ENCODE measurements at places on chromosomes 1 and 21.

GRCh38 chr1:230144010-230144614, 77.1 kb downstream of the GALNT2 start:
- H3K27me3 ChIP-seq, result no peaks in the 10 kb centered on the region
- no peak overlapping the region for H3K4me3 ChIP-seq
- no peak overlapping the region for H3K27ac ChIP-seq
- H3K4me1 ChIP-seq, result peaks cover 33% of the 10 kb centered on the region
- DNase-seq, result no peak

GRCh38 chr1:205179842-205180241, 31.7 kb downstream of the DSTYK start:
- peak overlapping the region; percentile 41 for H3K27ac ChIP-seq
- DNase-seq, result no peak
- no peaks in the 10 kb centered on the region for H3K27me3 ChIP-seq
- H3K36me3 ChIP-seq, result no peaks in the 10 kb centered on the region
- peaks cover 46% of the 10 kb centered on the region for H3K4me1 ChIP-seq

DNA sequence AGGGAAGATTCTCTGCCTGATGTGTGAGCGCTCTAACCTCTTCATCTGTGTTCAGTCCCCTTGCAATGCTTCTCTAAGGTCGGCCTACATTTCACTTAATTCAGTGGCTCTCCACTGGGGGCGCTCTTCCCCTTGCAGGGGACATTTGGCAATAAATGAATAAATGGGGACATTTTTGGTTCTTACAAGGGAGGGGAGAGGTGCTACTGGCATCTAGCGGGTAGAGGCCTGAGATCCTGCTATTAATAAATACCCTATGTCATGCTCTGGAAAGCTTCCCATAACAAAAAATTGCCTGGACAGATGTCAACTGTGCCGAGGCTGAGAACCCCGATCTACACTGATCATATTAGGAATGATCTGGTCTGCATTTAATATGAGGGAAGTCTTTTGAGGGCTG, 25.9 kb upstream of the DNAJC11 start:
- no peaks in the 10 kb centered on the region for H3K27me3 ChIP-seq
- H3K4me1 ChIP-seq, result no peaks in the 10 kb centered on the region
- H3K36me3 ChIP-seq, result no peaks in the 10 kb centered on the region

- H3K4me1 ChIP-seq, result no peaks in the 10 kb centered on the region
- H3K27ac ChIP-seq, result no peak overlapping the region
- no peak for DNase-seq
- no peak overlapping the region for H3K4me3 ChIP-seq
- H3K27me3 ChIP-seq, result no peaks in the 10 kb centered on the region
These were observed 405.9 kb upstream of the RGS18 start for GRCh38 chr1:191752342-191752741.

DNA sequence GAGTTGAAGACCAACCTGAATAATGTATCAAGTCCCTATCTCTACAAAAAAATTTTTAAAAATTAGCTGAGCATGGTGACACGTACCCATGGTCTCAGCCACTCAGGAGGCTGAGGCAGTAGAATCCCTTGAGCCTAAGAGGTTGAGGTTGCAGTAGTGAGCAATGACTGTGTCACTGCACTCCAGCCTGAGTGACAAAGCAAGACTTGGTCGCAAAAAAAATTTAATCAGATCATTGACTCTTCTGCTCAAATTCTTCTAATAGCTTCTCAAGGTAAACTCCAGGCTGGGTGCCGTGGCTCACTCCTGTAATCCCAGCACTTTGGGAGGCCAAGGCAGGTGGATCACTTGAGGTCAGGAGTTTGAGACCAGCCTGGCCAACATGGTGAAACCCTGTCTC, 85.9 kb upstream of the PUM1 start:
- peaks cover 5% of the 10 kb centered on the region for H3K4me1 ChIP-seq
- H3K36me3 ChIP-seq, result no peaks in the 10 kb centered on the region
- H3K4me3 ChIP-seq, result no peak overlapping the region
- H3K27me3 ChIP-seq, result no peaks in the 10 kb centered on the region
- no peak overlapping the region for H3K27ac ChIP-seq

All from vagina (tissue), 2 donors.